ENCODE measurements at places on chromosomes 13 and 19. TPM values are rescaled to one million over a fixed set of nuclear protein-coding genes. Genes with fewer than 3 reads are reported as not detected.

DNA sequence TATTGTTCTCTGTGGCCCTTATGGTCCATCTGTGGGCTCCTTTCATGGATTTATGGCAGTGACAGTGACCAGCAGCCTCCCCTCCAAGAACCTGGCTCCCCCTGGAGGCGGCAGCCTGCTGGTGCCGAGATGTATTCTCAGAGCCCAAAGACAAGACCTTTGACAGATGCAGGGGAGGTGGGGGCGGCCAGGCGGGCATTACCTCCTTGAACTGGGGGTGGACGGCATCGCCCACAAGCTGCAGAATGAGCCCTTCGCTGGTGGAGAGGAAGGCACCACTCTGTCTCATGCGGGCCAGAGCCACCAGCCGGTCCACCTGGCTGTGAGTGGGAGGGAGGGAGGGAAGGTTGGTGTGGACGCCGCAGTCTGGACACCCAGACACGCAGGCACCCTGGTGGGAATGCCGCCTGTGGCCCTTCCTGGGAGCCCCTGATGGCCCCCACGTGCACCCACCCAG, 6.6 kb downstream of the ISOC2 start:
- no peak overlapping the region for H3K27ac ChIP-seq
- no peaks in the 10 kb centered on the region for H3K4me1 ChIP-seq
- no peak overlapping the region for H3K4me3 ChIP-seq
- peak; percentile 54 for DNase-seq
- no peaks in the 10 kb centered on the region for H3K36me3 ChIP-seq

- no peak overlapping the region for H3K27ac ChIP-seq
- no peaks in the 10 kb centered on the region for H3K27me3 ChIP-seq
- H3K4me3 ChIP-seq, result no peak overlapping the region
- H3K36me3 ChIP-seq, result no peaks in the 10 kb centered on the region
- no peaks in the 10 kb centered on the region for H3K4me1 ChIP-seq
Observed at GRCh38 chr19:42353341-42354015, 28.0 kb downstream of the MEGF8 start.

DNA sequence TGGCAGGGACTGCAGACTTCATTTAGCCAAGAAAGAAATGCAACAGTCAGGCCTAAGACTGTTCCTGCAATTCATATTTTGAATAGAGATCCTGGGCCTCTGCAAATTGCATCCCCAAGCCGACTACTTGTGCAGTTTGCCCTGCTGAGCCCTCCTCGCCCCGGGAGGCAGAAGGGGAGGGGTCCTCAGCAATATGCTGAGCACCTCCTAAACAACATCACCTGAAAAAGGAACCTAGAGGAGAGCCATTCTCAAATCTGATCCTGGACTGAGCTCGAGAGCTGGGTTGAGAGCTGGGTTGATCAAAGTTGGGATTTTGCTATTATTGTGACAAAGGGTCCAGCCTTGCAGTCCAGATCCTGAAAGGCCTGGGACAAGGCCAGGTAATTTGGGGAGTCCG, 129.8 kb downstream of the STK24 start:
- no peak for DNase-seq
- H3K36me3 ChIP-seq, result peaks cover 31% of the 10 kb centered on the region
- H3K27me3 ChIP-seq, result no peaks in the 10 kb centered on the region

DNA sequence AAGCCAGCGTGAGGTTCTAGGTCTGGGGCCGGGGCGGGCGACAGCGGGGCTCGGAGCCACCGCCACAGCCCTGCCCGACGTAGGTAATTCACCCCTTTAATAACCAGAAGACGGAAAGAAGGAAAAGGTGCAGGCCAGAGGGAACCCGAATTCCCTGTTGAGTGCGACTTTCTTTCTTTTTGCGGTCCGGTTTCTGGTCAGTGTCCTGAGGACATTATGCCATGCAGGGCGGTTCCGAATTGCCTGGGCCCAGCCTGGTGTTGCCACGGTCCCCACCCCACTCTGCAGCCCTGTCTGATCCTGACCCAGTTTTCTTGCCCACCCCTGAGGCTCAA, 18.4 kb upstream of the TFDP1 start:
- H3K27ac ChIP-seq, result no peak overlapping the region
- H3K4me3 ChIP-seq, result no peak overlapping the region
- H3K36me3 ChIP-seq, result no peaks in the 10 kb centered on the region
- H3K27me3 ChIP-seq, result no peaks in the 10 kb centered on the region
- no peak for DNase-seq

CCDC8 gene
- 3.9 TPM for total RNA-seq

KCTD15 gene
- total RNA-seq, result 13.8 TPM

KIR2DL4 gene
- not detected for total RNA-seq
